ENCODE measurements at places on chromosomes 2 and 18.
A peak's percentile ranks its signal among the peaks of the same experiment; 100 is the strongest.

GRCh38 chr2:149019768-149020167 is 18.7 kb upstream of the LYPD6B start:
- no peak for DNase-seq

DNA sequence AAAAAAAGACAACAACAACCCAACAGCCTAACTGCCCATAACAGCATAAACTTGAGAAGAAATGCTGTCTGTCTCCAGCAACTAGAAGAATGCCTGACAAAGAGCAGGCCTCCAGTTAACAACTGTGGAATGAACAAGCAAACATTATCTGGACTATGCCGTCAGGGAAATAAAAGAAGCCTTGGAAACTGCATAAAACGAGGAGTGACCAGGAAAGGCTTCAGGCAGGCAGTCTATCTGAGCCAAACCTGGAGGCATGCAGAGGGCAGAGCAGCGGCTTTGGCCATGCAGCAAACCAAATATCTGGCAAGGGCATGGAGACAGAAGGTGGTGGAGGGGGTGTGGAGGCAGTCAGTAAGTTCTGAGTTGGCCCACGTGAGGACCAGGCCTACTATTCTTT is 11.1 kb downstream of the HES6 start:
- DNase-seq: no peak

DNA sequence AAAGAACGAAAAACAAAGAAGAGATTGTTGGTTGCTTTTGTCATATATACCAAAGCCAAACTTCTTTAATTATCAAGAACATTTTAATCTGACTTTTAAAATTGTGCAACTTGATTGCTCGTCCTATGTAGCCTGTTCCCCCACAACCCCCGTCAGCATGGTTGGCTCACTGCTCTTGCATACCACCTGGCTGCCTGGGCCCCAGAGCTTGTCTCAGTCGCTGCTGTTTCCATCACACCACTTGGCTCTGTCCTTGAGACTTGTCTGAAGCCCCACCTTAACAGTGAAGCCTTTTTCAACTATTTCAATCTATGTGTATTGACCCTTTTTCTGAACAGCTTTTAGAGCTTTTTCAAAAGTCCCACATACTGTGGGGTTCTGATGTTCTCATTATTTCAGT is 270.8 kb downstream of the ZNF407 start:
- DNase-seq: no peak

DNA sequence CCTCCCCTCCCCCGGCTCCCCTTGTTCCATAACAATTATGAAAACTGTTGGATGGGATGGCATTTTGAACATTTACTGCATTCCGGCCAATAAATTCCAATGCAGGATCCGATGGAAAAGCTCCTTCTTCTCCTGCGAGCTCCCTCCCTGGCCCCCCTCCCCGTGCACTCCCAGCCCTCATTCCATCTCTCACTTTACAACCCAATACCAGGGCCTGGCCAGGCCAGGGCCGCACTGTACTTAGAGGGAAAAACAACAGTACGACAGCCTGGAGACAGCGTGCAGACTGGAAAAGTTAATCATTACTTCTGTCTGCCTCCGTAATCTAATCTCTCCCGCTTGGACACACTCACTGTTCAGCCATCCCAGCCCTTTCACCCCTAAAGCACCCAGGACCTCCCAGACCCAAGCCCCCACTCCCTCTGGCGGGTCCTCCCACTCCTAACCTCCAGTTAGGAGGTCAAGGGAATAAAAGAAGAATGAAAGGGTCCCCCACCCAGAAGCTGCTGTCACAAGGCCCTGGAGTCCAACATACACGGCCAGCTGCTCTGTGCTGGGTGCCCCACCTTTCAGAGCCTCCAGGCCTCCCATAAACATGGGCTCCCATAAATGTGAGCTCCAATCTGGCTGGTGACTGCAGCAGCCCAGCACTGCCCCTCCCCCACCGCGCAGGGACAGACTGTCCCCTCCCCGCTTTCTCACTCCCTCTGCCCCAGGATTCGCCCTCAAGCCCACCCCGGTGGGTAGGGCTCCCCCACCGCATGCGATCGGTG is 20.6 kb downstream of the SMAD7 start:
- DNase-seq: no peak

DNA sequence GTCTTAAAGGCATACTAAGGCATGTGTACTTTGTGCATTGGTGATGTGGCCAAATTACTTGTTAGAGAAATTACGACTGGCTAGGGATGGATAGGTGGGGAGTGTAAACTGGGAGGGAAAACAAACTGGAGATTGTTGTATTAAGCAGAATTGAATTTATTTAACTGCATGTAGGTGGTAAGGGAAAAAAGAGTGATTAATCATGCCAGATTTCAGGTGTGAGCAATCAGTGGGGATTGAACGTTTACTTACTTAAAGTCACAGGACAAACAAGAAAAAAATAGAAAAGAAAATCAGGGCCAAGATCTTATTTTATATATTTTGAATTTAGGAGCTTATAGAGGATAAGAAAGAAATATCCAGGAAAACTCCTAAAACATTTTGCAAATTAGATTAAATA is 88.6 kb downstream of the GULP1 start:
- DNase-seq: no peak

- peak; percentile 20 for DNase-seq
These were observed 163.6 kb downstream of the PRKCE start for GRCh38 chr2:45814951-45815621.

DNA sequence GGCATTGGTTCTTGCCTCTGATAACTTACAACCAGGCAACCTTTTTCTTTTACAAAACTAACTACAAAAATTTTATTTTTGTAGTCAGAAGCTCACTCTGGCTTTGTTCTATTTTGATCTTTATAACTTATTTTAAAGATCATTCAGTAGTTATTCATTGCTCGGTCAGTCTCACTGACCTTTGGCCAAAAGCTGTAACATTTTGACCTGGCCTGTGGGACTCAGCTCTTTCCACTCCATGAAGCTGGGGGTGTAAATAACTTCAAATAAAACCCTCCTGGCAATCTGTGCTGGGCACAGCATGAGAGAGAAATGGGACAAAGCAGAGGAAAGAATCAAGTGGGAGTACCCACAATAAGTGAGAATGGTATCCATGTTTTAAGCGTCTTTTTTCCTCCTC is 380.7 kb downstream of the SETBP1 start:
- DNase-seq: no peak

DNA sequence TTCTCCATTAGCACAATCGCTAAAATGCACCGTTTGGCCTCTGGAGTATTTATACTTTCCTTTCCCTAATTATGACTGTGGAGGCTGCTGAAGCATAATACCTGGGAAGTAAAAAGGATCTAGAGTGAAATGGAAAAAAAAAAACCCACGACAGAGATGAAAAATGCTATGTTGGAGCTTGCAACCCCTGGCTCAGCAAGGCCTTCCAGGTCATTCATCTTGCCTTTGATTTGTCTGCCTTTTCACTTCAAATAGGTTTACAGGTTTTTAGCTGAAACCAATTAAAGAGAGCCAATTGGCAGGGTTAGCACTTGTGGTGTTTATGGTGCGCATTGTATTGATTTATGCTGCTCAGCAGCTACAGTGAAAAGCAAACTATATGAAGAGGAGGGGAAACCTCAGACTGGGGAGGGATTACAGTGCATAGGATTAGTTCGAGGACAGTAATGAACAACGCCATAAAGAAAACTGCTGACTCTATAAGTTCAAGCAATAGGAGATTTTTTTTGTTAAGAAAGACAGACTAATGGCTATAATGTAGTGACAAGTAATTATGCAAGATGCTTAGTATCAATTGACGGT is 347.9 kb downstream of the MEIS1 start:
- peak; percentile 61 for DNase-seq

- DNase-seq: no peak
These were observed 99.2 kb upstream of the VRK2 start for GRCh38 chr2:57947398-57947797.

DNA sequence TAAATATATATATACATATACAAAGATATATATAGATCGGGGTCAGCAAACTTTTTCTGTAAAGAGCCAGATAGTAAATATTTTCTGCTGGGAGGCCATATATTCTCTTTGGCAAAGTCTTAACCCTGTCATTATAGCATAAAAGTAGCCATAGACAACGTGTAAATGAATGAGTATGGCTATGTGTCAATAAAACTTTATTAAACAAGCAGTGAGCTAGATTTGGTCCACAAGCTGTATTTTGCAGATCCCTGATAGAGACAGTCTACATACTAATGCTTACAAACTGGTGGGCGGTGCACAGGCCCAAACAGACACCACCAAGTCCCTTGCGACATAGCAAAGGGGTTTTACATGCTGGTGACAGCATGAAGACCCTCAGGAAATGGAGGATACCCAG is 30.3 kb downstream of the SLC14A2 start:
- no peak for DNase-seq

GRCh38 chr2:21280793-21281192 is 157.0 kb downstream of the TDRD15 start:
- no peak for DNase-seq

- DNase-seq: no peak
These were observed at the start of gene C1QL2 for GRCh38 chr2:119158563-119159347. TSS of gene C1QL2 (minus strand) at chr2:119158751. CDS start at chr2:119158269, 482 bp downstream.

GRCh38 chr18:68427951-68428401 is 286.9 kb downstream of the TMX3 start:
- no peak for DNase-seq

DNA sequence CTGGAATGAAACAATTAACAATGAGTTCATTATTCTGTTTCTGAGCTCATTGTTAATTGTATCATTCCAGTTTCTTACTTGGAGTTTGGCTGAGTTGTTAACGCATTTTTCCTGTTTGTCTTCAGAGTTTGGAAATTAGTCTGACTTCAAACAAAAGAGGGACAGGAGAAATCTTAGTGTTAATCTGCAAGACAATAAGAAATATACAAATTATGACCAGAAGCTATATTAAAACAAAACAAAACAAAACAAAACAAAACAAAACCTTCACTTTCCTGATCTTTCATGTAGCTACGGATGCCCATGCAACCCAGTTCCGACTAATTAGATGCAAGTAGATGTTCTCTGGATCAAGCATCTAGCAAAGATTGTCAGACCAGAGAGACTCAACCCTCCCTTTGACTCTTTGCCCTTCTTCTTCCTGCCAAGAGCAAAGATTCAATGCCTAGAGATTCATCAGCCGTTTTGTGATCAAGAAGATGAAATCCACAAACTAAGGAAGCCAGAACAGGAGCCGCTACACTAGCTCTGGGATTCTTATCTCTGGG is 686.2 kb upstream of the FSHR start:
- no peak for DNase-seq

DNA sequence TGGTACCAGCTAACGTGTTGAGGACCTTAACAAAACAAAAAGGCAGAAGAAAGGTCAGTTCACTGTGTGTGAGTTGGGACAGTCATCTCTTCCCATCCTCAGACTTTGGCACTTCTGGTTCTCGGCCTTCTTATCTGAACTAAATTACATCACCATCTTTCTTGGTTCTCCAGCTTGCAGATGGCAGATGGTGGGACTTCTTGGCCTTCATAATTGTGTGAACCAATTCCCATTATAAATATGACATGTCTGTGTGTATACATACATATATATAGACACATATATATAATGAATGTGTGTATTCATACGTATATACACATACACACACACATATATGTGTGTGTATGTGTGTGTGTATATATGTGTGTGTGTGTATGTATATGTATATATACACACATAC is 301.2 kb upstream of the TRIB2 start:
- DNase-seq: no peak
